ENCODE measurements at places on chromosomes 3 and 15.

DNA sequence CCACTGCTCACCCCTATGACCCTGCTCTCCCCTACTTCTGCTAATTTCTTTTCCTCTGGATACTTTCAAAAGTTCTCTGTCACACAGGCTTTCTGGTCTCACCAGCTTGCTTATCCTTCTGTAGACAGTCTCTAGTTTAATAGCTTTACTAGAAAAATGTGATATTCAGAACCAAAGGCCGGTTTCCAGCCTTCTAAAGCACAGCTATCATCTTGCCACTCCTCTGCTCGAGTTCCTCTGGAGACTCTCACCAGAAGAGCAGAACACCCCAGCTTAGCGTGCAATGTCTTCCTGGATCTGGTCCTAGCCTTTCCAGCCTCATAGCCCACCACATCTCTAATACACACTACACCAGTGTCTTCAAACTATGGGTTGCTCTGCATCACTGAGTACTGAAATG lies 1.8 kb upstream of the VPS8 start:
- no peak for DNase-seq

DNA sequence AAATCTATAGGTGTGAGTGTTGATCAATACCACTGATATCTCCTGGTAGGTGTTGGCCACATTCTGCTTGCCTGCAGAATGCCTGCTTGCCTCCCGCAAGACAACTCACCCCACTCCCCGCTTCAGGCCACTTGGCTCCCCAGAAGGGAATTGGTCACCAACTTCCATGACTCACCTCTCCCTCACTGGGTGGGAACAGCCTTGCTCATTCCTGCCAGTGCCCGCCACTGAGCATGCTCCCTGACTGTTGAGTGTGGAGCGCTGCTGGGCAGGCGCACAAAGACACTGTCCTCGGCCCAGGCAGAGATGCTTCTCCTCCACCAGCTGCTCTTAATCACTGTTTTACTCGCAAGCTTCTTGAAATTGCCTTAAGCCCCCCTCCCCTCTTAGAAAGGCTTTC lies 57.3 kb upstream of the PPP2R3A start:
- DNase-seq: no peak

DNA sequence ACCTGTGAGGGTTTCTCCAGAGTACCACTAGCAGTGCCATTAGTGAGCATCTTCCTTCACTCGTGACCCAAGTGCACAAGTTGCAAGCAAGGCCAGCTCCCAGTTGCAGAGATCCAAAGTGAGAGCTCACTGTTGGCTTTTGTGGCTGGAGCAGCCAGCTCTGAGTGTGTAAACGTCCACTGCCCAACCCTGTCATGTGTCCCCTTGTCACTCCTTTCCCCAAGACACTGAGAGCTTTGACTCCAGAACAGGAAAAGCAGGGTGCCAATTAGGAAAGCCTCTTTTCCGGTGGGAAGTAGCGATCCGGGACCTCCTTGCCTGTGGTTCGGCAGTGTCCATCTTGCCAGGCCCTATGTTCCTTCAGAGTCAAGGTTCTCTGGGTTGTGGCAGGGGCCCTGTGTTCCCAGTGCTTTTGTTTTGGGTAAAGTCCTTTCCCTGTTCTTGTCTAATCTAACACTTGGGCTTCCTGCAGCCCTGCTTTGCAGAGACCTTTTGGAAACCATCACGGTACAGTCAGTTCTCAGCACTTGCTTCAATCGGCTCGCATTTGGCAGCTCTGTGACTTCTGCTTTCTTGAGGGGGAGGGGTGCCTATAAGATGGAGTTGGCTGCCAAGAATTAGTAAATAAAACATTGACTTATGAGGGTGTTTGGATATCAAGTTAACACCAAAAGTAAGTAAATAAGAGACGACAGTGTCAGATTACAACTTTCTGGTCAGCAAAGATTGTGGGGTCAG lies 90.5 kb downstream of the DNASE1L3 start:
- DNase-seq: no peak

DNA sequence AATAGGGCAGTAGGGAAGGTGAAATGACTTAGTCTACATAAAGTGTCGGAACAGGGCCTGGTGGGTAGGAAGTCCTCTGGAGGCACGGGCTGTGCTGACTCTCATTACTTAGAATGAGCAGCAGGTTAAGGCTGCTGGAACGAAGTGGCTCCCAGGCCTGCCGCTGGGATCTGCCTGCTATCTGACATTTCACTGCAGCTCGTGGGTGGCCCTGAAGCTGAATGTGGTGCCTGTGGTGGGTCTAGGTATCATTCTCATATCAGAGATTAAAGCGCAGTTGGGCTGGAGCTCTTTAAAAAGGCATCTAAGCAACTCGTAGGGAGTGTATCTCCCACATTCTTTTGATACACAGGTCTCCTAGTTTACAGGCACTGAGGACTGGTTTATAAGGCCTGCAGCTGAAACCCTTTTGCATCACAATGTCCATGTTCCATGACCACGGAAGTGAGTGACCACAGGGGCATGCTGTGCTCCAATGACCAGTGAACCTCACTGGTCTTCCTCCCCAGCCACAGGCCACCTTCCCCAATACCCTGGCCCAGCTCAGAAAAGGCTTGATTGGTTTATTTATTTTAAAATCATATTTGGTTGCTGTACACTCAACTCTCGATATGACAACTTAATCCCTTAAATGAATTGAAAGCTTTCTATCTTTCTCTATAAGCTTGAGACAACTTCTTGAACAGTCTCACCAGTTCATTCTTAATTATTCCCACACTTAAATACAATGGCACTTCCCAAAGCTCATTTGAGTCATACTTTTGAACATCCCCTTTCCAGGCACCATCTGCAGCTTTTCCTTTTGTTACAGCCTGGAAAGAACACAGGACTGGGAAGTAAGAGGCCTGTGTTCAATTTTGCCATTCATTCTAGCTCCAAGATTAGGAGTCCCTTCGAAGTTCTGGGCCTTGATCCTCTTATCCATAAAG lies 19.0 kb downstream of the ADAMTS9 start:
- no peak for DNase-seq

- no peak for DNase-seq
These were observed 12.8 kb upstream of the MTMR10 start for GRCh38 chr15:31004220-31004733.

- no peak for DNase-seq
These were observed 205.9 kb upstream of the CDIN1 start for GRCh38 chr15:36373550-36373949.

GRCh38 chr3:20130106-20130505 lies 55.9 kb downstream of the SGO1 start:
- no peak for DNase-seq

DNA sequence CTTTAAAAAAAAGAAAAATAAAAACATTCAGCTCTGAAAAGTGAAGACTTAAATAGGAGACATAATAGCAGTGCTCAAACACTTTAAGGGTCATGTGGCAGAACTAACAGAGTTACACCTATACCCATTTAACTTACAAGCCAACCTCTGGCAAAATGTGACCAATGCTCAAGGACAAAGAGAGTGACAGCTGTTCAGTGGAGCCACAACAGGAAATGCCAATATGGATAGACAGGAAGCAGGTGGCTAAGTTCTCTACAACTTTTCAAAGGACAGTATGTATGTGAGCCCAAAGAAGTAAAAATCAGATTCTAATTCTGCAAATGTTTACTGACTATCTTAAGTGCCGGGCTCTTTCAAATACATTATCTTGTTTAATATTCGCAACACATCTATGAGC lies 3.4 kb downstream of the TMCC1 start:
- DNase-seq: peak; percentile 27

DNA sequence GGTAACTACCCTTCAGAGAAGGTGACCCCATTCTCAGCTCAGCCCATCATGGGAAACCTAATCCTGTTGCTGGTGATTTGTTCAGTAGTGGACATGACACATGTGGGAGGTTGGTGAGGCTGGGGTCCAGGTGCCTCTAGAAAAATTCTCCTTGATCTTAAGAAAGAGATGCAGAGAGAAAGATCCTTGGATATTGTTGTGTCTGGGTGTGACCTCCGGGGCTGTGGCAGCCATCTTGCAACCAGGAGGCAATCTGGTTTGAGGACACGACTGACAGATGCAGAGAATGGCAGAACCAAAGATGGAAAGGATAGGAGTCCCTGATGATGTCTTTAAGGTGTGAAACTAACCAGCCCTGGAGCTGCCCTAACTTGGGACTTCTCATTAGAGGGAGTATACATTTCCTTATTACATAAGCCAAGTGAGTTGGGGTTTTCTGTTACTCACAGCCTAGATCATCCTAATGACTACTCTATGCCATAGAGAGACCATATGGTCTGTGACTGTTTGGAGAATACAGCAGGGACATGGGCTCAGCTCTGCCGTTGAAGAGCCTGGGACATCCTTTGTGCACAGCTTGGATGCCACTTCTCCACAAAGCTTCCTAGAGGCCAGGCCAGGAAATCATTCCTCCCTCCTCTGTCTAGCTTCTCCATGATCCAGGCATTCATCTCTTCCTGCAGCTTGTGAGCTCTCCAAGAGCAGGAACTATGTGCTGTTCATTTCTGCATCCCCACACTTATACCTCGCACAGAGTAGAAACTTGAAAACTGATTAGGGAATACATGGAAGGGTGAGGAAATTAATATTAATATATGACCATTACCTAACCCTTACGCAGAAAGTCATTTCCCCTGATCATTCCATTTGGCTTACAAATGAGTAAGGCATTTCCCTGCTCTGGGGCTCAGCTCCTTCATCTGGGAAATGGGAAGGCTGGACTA lies 45.9 kb downstream of the HRH1 start:
- DNase-seq: no peak

- no peak for DNase-seq
These were observed 29.2 kb upstream of the UMPS start for GRCh38 chr3:124700880-124701684.

- DNase-seq: no peak
These were observed 797 bp downstream of the PAQR9 start for GRCh38 chr3:142962520-142963233.

- DNase-seq: no peak
These were observed 127.7 kb downstream of the SHQ1 start for GRCh38 chr3:72720566-72720965.

- no peak for DNase-seq
These were observed 598.4 kb downstream of the FGF12 start for GRCh38 chr3:192128922-192129321.

GRCh38 chr3:108099679-108100428 lies 9.0 kb upstream of the CD47 start:
- DNase-seq: no peak

DNA sequence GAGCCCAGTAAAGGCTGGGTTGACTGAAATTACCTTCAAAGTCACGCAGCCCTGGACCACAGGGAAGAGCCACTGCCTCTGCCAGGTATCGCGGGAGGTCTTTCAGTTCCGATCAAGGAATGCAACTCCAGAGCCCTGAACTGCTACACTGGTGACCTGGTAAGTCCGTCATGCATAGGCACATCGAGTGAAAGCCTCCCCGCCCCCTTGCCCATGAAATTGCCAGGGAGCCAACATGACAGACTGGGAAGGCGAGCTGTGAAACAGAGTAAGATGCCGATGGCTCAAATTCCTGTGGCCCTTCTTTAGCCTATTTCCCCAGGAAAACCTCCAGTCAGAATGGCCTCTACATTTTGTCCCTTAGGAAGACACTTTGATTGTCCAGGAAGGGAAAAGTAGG lies 2.3 kb upstream of the GP5 start:
- DNase-seq: no peak

DNA sequence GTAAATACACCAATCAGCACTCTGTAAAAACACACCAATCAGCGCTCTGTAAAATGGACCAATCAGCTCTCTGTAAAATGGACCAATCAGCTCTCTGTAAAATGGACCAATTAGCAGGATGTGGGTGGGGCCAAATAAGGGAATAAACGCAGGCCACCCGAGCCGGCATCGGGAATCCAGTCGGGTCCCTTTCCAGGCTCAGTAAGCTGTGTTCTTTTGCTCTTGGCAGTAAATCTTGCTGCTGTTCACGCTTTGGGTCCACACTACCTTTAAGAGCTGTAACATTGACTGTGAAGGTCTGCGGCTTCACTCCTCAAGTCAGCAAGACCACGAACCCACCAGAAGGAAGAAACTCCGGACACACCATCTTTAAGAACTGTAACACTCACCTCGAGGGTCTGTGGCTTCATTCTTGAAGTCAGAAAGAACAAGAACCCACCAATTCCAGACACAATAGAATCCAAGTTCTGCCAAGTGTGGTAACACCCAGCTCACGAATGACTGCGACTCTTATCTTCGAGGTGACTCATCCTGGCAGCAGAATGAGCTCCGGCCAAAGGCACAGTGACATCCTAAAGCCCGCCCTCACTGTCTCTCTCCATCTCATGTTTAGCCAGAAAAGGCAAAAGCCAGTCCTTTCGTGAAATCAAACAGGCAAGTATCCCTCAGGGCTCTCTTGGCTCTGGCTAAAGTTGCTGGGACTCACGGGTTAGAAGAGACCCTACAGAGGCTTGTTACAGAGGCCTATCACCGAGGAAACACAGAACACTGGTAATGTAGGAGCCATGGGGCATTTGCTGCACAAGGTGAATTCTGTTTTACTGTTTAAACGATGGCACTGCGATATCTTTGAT lies 155.2 kb downstream of the FAM43A start:
- DNase-seq: no peak

- no peak for DNase-seq
These were observed 22.4 kb upstream of the SEMA4B start for GRCh38 chr15:90178468-90179435.

DNA sequence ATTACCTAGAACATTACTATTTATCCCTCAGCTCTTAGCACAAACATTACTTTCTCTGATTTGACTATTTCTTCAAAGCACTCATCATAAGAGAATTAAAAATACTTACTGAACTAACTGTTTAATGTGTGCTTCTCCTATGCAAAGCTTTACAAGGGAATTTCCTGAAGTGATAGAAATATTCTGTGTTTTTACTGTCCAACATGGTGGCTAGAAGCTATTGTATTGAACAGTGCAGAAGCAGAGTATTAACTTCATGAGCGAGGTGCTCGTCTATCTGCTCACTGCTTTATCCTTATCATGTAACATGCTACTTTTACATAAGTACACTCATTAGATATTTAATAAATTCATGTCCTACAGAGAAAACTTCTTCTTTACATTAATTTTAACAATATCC lies 239.1 kb downstream of the ISL2 start:
- DNase-seq: no peak

DNA sequence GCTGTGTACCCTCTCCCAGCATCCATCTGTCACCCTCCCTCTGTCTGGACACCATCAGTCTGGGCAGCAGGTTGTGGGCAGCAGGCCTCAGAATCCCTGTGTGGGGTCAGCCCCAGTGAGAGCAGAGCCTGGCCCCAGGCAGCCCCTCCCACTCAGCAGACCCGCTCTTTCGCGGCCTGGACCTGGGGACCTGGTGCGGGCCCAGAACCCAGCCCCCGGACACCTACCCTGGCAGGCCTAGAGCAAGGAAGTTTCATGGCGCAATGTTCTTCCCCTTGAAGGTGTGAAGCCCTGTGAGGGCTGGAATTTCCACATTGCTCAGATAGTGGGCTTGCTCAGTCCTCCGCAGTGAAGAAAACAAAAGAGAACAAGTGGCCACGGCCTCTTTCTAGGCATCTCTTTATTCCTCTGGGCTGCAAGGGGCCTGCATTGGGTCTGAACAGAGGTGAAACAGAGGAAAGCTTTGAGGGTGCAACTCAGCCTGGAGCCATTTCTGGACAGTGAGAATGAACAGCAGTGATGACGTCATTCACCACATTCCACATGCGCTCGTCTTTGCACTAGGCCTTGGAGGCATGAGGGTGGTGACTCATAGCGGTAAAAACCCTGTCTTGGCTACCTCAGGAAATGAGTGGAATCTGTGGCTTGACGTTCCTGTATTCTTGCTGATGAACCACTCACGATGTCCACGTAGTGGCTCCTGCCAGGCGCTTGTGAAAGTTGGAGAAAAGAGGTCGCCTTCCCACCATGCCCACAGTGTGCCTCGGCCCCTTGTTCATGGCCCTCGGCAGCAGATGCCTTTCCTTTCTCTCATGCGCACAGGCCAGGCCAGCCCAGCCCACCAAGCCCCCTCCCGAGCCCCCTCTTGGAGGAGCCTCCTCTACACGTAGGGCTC lies 66.1 kb downstream of the SLC30A4 start:
- DNase-seq: no peak
